EH (cell line): ENCODE measurements at places on chromosomes 7 and 10.

- DNase-seq, result no peak
Measured at GRCh38 chr7:146728611-146729010, 612.0 kb downstream of the CNTNAP2 start.

DNA sequence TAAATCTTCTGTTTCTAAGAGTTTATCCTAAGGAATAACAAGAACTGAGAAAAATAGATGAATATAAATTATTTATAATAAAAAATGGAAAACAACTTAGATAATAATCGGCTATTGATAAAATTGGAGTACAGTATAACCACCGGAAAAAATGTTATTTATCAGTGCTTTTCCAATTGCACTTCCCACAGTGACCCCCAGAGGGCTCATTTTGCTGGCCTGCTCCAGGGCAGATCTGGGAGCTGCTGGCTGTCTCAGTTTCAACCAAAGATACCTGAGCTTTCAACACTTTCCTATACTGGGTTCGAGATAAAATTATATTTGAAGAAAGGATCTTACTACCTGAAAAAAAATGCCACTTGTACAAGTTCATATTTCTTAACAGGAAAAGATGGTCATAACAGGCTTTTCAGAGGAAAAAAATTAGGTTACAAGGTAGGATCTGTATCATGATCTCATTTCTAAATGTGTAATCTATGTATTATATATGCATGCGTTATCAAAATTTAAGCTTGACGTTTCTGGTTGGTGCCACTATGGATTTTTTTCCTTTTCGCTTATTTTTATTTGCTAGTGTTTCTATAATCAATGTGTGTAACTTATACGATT, 165.7 kb downstream of the NPSR1 start:
- DNase-seq, result peak; percentile 54

DNA sequence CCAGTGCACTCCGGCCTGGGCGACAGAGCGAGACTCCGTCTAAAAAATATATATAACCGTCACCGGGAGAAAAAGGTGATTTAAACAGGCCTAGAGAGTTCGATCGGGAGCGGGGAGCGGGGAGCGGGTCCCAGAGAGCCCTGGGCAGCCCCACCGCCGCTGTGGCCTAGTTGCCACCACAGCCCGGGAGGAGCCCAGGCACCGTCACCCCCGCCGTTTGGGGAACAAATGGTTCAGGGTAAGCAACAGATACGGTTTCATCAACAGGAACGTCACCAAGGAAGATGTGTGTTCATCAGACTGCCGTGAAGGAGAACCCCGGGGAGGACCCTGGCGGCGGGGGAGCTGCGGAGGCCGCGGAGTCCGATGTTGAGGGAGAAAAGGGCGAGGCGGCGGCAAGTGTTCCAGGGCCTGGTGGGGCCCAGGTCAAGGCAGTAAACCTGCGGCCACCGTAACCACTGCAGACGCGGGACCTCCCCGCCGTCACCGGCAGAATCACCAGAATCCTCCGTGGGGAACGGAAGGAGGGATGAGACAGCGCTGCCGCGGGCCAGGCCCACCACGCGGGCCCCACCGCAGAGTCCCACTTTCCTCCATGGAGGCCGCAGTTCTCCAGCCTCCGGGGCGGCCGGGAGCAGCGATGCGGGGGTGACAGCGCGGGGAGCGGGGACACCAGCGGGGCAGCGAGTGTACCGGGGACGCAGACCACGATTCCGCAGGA, 103.4 kb downstream of the GALNT11 start:
- no peak for DNase-seq

DNA sequence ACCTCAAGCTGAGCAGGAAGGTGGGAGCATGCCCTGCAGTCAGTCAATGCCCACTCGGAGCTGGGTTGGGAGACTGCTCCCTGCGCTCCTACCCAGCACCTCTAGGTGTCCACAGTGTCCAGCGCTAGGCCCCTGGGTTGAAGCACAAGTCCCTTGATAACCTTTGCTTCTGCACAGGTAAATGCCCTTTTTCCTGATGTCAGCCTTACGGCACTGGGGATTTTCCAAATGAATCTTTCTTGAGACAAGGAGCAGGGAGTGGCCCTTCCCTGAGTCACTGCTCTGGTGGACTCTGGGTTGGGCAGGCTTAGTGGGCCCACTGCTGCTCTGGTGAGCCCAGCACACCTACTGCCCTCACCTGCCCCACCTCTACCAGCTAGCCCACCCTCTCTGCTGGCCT, 61.9 kb upstream of the OPN4 start:
- DNase-seq, result no peak

DNA sequence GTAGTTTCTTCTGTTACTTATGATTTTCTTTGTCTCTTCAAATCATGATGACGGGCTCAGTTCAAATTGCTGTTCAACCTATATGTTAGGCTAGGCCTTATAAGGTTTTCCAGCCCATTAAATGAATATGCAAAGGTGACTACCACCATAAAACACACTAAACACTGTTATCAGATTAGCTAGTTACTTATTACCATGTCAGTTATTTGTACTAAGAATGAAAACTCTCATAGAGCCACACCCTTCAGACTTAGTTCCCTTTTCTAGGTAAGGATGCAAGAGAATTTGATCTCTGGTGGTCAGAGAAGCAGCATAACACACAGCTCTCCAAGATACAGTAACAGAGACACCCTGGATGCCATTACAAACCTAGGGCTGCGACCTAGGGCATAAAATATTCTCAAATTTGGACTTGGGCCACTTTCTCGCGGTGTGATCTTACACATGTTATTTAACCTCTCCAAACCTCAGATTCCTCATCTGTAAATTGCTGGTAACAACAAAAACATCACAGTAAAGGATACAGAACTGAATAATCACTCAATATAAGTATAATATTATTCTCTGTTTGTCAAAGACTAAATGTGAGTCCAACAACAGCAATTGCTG, 35.6 kb downstream of the ANKMY2 start:
- DNase-seq, result peak; percentile 32

DNA sequence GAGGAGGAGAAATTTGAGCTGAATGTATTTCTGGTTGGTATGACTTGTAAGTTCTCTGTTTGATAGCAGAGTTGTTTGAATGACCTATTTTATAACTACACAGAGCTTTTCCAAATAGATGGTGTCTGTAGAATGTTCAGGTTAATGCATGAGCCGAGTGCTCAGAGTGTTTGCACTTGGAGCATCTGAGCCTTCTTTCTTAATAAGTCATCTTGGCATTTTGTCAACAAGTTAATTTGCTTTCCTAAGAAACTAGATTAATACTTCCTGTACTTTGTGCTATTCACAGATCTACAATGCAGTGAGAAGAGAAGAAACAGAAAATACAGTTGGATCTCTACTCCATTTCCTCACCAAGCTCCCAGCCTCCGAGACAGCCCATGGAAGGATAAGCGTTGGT, 138.2 kb downstream of the PLCE1 start:
- DNase-seq, result peak; percentile 84

DNA sequence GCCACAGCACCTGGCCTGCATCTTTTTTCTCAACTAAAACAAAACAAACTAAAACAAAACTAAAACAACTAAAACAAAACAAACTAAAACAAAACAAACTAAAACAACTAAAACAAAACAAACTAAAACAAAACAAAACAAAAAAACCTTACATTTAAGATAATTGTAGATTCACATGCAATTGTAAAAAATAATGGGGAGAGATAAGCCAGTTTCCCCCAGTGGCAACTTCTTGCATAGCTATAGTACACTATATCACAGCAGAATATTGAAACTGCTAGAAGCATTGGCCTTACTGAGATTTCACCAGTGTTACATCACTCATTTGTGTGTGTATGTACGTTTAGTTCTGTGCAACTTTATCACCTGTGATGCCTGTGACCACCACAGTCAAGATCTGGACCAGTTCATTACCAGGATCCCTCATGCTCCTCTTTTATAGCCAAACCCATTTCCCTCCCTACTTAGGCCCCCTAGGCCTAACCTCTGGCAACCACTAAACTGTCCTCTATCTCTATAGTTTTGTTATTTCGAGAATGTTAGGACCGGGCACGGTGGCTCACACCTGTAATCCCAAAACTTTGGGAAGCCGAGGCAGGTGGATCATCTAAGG, 9.3 kb downstream of the FXYD4 start:
- DNase-seq, result peak; percentile 21

GRCh38 chr7:148230883-148231282, 359.7 kb upstream of the C7orf33 start:
- no peak for DNase-seq

DNA sequence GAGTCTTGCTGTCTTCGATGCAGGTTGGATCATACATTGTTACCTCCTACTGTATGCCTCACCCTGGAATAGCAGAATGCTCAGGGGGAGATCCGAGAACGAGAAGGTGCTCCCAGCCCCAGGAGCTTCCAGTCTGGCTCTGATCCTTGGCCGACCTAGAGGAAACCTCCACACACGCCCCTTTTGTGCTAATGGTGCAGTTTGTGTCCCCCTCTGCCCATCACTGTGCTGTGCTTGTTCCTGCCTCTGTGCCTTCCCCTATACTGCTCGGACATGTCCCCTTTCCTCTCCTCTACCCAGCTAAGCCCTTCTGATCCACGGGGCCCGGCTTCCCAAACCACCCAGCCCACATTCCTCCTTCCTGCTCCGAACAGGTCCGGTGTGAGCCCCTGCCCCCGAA, 32.5 kb downstream of the ZNF775 start:
- no peak for DNase-seq

- DNase-seq, result no peak
Measured at GRCh38 chr10:72822342-72822986, 71.1 kb upstream of the OIT3 start.

- DNase-seq, result no peak
Measured at GRCh38 chr7:130429019-130429418, 11.8 kb downstream of the CEP41 start.

DNA sequence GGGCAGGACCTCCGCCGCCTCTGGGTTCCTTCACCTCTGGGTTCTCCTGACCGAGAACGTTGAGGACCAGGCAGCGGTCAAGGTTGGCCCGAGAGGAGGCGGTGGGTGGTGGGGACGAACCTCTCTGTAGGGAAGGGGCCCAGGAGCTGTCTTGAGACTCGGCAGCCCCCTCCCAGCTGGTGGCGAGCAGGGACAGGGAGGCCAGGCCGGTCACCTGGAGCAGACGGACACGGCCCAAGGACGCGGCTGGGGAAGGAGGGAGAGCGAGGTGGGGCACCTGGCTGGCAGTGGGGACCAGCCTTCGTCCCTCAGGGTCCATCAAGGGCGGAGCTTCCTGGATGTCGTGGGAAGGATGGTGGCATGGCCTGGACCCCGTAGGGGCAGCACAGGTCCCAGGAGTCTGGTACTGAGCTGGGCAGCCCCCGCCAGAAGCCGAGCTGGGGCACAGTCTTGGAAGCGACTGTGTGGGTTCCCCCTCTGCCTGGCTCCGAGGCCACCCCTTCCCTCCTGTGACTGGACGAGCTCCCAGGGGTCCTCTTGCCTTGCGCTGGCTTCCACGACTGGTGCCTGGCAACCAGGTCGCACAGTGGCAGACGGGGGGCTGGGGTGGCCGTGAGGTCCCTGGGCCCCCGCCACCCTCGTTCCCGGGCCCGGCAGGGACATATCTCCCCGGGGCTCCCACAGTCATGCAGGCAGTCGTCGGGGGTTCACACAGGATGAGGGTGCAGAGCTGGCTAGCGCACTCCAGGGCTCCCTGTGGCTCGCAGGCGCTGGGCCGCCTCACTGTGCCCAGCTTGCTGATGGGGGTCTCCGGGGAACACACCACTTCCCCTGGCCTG, 89.9 kb downstream of the DNAJB6 start:
- DNase-seq, result no peak
